ENCODE measurements at places on chromosomes 4 and X.

DNA sequence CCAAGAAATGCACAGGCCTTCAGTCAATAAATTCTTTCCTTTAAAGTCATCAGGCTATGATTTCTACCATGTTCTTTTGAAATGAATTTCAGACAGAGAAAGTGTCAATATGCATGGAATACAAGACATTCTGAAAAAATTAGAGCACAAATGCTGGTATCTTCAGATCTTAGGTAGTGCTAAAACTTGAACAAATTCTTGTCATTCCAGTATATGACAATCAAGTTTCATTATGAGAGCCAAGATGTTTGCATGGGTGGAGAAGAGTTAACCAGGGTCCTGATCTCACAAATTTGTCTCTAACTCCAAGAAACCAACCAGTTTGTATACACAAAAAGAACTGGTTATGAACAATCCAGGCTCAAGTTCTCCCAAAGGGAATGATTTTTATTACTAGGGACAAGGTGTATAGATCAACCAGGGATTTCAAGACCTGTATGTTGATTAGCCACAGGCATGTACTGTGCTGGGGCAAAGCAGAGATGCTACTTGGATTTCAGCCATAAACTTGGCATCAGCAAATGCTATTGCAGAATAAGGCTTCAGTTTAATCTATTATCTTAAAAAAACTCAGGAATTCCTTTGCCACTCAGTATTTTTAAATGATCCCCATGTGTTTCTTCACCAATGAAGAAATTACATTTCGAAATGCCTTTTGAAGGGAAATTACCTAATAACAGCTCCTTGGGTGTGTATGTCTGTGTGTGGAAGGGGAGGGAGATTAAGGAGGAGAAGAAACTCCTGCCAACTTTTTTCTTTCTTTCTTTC, 69.7 kb downstream of the FANCB start:
- no peak for DNase-seq

GRCh38 chr4:66246643-66247042, 576.4 kb upstream of the EPHA5 start:
- no peak for DNase-seq

- DNase-seq, result no peak
Measured at GRCh38 chr4:138911909-138912703, 103.5 kb upstream of the NOCT start.

- no peak for DNase-seq
Measured at GRCh38 chrX:73562458-73562857, 539 bp upstream of the CHIC1 start.

- DNase-seq, result no peak
Measured at GRCh38 chr4:143921181-143921580, 15.8 kb upstream of the GYPE start.

DNA sequence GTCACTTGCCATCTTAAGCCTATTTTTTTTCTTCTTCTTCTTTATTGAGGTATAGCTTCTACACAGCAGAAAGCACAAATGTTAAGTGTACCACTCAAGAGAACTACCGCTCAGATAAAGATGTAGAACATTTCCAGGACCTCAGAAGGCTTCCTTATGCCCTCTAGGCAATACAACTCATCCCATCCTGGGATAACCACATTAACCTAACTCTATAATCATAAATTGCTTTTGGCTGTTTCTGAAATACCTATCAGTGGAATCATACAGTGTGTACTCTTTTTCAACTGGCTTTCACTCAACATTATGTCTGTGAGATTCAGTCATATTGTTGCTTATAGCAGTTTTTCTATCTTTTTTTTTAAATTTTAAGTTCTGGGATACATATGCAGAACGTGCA, 51.7 kb downstream of the ARFIP1 start:
- no peak for DNase-seq

DNA sequence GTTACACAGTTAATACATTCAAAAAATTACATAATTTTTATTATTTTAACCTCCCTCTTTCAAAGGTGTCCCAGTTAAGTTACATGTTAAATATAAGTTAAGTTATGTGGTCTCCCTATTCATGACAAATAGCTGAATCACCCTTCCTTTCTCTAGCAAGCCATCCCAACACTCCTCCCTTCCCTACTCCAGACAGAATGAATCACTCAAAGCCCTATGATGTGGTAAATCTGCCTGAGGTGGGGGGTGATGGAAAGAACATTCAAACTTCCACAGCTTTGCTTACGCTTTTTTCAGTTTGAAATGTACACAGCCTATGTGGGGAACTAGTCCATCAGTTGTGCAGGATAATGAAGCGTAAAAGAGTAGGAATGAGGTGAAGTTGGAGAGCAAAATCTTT, 90.2 kb downstream of the CXCL13 start:
- no peak for DNase-seq

- no peak for DNase-seq
Measured at GRCh38 chr4:113303315-113303714, 253.9 kb downstream of the ANK2 start.

DNA sequence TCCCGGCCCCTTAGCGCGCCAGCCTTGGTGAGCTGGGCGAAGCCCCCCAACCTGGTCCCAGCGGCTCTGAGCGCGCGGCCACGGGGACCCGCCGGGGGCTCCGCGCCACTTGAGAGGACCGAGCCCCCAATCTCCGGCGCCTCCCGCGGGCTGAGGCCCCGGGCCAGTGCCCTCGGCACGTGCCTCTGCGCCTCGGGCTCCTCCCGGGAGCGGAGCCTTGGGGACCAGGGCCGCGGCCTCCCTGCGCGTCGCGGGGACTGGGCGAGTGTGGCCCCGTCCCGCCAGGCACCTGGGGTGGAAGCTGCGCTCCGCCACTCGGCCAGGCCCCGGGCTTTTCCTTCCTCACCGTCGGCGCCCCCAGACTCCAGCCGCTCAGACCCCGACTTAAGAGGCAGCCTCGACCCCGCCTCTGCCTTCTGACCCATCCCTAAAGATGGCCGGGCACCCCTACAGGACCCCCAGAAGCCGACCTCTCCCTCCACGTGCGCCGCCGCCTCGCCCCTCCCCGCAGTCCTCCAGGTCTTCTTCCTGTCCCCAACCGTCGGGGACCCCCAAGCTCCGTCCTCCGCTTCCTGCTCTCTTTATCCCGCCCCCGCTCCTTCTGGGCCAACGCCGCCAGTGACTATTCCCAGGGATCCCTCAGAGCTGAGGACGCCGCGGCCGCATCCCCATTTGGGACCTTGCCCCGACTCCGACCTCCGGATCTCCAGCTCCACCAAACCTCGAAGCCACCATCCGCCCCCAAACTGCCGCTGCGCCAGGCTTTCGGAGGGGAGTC, 752 bp downstream of the ERAS start:
- DNase-seq, result no peak

GRCh38 chr4:157888281-157888680, 284.5 kb downstream of the GASK1B start:
- DNase-seq, result no peak

GRCh38 chr4:47577779-47578553, 92.9 kb downstream of the ATP10D start:
- DNase-seq, result no peak

- no peak for DNase-seq
Measured at GRCh38 chr4:4225915-4226605, 669 bp downstream of the OTOP1 start.

DNA sequence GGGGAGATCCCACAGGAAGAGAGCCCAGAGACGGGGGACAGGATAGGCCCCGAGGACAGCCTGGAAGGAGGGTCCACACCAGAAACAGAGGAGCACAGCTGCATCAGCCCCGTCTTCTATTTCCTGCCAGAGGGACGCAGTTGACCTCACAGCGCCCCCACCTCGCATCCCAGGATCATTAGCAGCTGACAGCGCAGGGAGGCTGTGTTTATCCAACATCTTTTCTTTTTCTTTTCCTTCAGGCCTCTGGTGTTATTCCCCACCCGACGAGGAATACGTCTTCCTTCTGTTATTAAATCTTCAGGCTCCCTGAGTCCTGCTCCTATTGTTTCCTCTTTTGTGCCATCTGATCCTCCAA, 75.4 kb downstream of the DCHS2 start:
- no peak for DNase-seq
